Activated CD4-positive, alpha-beta T cell treated with anti-CD3 and anti-CD28 coated beads for 4 hours (primary cell): ENCODE measurements at places on chromosomes 7 and 10.

DNA sequence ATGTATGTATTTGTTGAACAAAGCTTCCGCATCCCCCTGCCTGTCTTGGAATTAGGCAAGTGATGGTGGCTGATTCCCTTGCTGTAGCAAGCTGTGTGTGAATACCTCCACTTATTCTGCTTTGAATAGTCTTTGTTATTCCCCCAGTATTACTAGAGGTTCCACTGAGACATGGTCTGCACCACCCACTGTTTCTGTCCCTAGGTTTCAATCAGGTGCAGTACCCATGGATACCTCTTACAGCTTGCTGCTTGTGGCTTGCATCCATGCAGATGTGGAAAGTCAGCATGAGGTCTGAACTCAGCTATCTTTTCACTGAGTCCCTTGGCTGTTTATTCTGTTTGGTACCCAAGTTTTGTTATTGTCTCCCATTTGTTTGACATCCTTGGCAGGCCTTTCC is 447.4 kb downstream of the GRM8 start:
- no peak for DNase-seq

DNA sequence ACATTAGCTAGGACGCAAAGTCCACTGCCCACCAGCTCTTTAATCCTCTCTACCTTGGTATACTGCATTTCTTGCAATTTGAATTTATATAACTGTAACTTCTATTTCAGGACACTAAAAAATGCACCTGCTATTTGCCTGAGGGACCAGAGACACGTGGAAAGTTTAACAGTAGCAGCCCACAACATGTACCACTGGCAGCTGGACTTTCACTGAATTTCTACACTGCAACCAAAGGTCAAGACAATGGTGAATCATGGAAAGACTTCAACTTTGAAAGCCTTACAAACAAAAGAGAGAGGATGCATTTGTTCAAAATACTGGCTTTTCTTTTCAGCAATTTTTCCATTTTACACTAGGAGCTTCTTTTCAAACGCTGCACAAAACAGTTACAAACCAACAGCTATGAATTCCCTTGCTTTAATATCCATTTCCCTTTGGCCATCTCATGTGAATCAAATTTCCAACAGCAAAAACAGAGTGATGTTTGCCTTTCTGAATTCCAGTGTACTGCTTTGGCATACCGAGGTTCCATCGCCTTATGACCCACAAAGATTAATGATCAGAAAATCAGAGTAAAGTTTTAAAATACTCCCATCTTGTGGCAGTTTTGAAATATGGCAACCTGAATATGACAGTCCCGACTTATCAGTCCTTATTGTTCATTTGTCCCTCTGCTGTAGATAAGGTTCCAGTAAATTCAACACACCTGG is 29.9 kb upstream of the HNRNPH3 start:
- DNase-seq, result no peak

- no peak for DNase-seq
Measured at GRCh38 chr7:3964980-3965606, 664.0 kb downstream of the SDK1 start.

GRCh38 chr7:28483908-28484605 is 71.7 kb downstream of the CREB5 start:
- DNase-seq, result no peak

DNA sequence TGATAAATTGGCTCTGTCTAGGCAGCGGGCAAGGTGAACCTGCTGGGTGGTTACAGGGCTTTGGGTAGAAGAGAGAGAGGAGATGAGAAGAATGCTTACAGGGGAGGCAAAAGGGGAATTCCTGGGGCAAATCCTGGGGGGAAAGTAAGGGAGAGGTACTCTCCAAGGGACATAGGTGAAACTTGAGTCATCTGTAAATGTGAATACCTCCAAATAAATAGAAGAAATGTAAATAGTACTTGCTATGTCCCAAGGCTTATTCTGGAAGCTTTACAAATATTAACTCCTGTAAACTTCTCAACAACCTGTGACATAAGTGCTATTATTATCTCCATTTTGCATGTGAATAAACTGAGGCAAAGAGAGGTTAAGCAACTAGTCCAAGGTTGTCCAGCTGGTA is 57.7 kb upstream of the CDK13 start:
- no peak for DNase-seq

DNA sequence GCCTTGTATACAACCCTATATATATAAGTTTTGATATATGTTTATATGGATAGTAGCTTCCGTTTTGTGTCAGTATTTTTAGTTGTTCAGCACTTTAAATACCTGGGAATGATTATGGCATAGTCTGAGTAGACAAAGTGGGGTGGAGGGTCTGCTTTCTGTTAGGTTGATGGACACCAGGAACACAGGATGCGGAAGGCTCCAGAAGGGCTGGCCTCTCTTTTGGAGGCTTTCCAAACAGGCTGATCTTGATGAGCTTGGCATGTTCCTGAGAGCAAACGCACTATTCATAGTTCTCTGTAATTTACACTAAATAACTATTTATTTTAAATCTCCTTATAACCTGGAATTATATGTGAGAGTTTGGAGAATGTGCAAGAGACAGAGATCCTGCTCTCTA is 12.7 kb downstream of the AKR1E2 start:
- no peak for DNase-seq

- DNase-seq, result no peak
Measured at GRCh38 chr10:43093423-43094076, 16.7 kb downstream of the RET start.

DNA sequence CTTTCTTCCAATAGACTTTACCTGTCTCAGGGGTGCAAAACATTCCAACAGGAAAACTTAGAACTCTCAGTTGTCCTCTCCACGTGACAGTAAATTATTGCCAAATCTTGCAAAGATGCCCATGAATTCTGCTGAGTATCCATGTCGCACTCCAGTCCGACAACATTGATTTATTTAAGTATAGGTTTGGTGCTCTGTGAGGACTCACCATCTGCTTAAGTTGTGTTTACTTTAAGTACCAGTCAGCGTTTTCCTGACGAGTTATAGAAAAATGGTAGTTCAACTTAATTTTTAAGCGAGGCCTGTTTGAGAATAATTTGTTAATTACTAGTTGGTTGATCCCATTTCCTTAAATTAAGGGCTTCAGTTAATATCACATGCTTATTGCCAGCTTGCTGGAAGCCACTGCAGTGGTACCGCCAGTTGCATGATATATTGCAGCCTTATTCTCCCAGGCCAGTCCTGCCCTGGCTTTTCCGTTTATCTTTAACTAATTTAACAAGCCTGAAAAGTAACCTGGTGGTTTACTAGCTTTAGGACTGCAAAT is 27.8 kb downstream of the CREB5 start:
- no peak for DNase-seq

- DNase-seq, result no peak
Measured at GRCh38 chr7:107953924-107954303, 49.0 kb downstream of the LAMB1 start.

DNA sequence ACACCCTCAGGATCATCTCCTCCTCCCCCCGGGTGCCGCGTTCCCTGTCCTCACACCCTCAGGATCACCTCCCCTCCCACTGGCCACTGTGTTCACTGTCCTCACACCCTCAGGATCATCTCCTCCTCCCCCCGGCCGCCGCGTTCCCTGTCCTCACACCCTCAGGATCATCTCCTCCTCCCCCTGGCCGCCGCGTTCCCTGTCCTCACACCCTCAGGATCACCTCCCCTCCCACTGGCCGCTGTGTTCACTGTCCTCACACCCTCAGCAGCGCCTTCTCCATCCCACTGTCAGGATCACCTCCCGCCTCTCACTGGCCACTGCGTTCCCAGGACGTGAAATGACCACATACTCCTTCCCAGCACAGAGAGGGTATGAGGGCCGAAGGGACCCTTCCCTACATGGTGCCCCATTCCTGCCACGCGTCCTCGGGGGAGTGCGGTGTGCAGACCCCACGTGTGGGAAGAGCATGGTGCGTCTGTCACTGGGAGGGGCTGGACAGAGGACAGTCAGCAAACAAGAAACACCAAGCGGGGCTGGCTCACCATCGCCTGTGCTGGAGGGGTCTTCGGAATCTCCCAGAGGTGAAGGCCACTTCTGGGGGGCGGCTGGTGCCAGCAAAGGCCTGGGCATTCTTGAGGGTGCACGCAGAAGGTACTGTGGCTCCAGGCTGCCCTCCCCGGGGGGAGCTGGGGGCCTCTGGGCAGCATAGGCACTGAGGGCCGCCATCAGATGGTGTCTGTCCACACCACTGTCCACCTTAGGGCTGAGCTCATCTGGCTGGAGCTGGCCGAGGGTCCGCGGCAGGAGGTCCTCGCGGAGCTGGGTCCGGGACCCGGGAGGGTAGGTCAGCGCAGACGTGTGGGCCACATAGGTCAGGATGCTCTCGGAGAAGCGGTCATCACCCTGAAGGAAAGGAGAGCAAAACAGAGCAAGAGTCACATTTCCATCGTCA is 421.0 kb downstream of the PTPRN2 start:
- no peak for DNase-seq

DNA sequence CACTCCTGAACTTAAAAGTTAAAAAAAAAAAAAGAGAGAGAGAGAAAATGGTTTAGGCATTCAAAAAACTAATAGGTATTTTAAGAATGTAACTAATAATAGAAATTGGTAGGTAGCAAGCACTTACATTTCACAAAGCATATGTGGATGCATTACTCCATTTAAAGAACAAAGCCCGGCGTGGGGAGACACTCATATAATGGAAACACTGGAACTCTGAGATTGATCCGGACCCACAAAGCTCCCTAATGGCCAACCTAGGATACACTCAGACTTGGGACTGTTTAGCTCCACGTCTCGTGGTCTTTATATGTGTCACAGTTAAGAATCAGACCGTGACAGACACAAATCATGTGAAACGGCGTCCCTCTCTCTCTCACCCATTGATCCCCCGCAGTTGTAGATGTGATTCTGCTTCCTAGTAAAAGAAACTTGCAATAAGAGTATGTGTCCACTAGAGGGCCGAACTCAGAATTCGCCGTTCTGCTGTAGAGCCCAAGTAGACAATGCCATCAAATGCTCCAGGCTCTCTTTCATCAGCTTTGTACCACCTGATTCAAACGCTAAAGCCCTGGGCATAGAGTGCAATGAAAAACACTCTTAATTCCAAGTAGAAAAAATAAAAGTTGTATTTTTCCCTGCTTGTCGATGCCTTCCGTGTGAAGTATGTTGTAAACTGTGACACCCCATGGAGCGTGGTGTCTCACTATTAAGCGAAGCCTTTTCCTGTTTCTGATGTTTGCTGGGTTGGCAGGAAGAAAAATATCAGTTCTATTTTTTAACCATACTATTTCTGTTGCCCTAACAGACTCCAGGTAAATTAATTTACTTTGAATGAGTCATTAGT is 429.0 kb upstream of the MTPN start:
- DNase-seq, result peak; percentile 7

GRCh38 chr7:132815130-132815529 is 238.9 kb upstream of the PLXNA4 start:
- no peak for DNase-seq

- no peak for DNase-seq
Measured at GRCh38 chr7:146654048-146654447, 537.4 kb downstream of the CNTNAP2 start.

DNA sequence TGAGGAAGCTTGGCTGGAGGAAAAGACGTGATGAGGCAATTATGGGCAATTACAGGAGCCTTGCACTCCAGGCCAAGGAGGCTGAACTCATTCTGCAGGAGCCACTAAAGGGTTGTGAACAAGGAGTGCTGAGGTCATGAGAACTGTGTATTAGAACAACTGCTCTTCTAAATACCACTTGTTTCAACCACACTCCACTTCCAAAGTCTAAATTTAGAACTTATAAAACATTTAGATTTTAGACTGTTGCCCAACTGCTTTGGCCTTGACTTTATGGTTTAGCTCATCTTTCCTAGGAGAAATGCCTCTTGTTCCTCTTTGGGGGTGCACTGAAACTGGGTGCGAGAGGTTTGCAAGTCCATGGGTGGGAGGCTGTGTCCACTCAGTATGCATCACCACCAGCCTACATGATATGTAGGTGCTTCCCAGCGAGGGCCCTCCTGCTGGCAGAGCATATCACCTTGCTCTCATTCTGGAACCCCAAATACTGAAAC is 199.7 kb upstream of the AOAH start:
- DNase-seq, result no peak

GRCh38 chr10:64630534-64630933 is 1109.3 kb downstream of the REEP3 start:
- no peak for DNase-seq

DNA sequence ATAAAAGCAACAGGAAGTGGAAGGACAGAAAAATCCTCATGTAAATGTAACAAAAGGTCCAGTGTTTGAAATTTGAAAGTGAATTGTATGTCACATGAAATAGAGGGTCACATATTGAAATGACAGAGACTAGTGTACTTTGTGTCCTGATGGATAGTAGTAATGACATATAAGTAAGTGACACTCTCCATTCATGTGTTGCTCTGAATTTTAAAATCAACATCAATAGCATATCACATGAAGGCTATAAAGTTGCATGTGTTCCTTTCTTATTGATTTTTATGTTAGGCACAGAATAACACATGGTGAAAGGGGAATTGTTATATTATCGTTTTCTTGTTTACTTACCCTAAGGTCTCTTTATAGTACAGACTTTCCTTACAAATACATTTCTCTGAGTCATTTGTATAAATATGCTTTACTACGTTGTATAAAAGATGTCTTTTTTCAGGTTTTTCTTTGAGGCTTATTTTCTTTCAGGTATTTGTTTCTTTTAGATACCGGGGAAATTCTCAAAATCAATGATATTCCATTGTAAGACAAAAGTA is 104.6 kb upstream of the CACNA2D1 start:
- DNase-seq, result no peak

- DNase-seq, result no peak
Measured at GRCh38 chr7:40542982-40543741, 408.4 kb downstream of the SUGCT start.

DNA sequence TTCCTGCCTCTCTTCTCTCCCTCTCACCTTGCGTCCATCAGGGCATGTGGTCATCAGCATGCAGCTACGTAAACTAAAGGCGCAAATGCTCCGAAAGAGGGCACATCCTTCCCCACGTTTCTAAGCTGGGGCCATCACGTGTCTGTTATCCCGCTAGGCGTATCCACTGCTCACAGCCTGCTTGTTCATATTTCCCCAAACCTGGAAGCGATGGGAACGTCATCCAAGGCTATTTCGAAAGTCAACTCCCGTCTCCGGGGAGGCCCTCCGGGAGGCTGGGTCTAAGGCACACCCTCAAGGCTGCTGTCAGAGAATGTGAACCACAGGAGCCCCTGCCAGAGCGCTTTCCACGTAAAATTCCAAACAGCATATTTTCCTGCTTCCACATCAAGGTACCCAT is 199.2 kb downstream of the DIP2C start:
- no peak for DNase-seq

- DNase-seq, result no peak
Measured at GRCh38 chr10:43820663-43821062, 172.0 kb upstream of the ZNF32 start.
